HepG2 (cell line): ENCODE measurements at places on chromosomes 7 and 10. TPM values are rescaled to one million over a fixed set of nuclear protein-coding genes. Genes with fewer than 3 reads are reported as not detected.

MOGAT3 gene
- total RNA-seq: 5.5 and 22.5 TPM in 2 replicates

CDHR1 gene
- 0.04 TPM in 1 of 2 replicates, not detected in the other for total RNA-seq

FEZF1 gene
- total RNA-seq: not detected in 2 replicates

CCZ1B gene
- total RNA-seq: 49.4 and 50.0 TPM in 2 replicates

TRIL gene
- total RNA-seq: 0.40 and 0.45 TPM in 2 replicates

TLX1 gene
- 0.07 TPM in 2 replicates for total RNA-seq

ZNF22 gene
- total RNA-seq: 0.40 and 0.58 TPM in 2 replicates

PTF1A gene
- total RNA-seq: not detected in 2 replicates

TCERG1L gene
- not detected in 2 replicates for total RNA-seq

CFTR gene
- total RNA-seq: not detected in 2 replicates
